ENCODE measurements at places on chromosomes 16 and 17.

- DNase-seq: no peak
Observed at GRCh38 chr17:39607851-39608130, at the start of gene NEUROD2. TSS of gene NEUROD2 (minus strand) at chr17:39607920. CDS start at chr17:39606599, 1,321 bp downstream.

DNA sequence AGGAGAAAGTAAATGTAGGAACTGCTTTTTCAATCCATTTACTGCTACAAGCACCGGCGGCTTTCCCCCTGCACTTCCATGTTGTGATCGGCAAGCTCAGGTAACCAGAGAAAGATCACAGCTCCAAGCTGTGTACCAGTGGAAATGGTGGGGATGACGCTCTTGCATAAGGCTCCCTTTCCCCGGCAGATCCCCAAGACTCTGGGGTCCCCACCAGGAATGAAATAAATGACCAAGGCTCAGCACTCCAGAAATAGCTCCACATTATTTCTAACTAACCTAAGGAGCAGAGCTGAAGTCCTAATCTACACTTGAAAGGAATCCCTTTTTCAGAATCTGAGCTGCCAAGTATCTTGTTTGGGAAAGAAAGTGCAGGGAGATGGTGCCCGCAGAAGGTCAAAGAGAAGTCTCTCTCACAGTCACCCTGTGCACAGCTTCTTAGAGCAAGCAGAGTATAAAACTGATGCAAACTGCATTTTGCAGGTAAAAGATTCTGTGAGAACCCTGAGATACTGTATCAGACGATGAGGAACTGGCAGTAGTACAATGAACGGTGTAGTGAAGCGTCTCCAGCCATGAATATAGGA lies 11.1 kb downstream of the GRB2 start:
- DNase-seq: no peak

DNA sequence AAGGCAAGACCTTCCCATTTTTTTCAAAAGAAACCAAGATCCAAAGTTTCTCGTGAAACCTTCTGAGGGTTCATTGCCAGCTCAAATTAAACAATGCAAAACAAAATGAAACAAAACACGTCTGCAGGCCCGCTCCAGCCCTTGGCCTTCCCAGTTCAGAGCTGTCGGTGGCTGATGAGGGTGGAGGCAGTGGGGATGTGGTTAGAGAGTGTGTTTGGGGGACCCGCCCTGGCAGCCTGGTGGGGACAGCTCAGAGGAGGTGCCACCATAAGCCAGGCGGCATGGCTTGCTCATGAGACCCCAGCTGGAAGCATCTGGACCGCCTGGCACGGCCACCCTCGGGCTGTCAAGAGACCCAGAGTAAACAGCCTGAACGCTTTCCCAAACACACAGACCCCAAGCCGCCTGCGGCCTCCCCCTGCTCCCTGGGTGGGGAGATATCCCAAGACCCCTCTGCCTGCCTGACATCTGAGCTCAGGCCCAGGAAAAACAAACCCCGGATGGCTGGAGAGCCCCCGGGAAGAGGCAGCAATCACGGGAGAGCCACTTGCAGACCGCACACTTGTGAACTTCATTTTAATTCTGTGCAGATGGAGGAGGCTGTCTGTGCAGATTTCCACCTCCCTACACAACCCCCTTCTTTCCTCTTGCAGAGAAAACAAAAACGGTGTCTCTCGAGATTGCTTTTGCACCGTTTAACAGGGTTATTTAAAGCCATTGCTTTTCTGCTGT lies 35.4 kb upstream of the LITAF start:
- peak; percentile 25 for DNase-seq

DNA sequence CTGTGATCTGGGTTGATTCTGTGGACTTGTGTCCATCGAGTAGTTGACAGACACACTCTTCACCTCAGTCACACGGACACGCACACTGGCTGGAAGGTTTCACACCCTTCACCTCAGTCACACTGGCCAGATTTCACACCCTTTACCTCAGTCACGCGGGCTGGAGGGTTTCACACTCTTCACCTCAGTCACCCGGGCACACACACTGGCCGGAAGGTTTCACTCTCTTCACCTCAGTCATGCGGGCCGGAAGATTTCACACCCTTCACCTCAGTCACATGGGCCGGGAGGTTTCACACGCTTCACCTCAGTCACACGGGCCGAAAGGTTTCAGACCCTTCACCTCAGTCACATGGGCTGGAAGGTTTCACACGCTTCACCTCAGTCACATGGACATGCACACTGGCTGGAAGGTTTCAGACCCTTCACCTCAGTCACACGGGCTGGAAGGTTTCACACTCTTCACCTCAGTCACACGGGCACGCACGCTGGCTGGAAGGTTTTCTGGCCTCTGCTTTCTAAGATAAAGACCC lies 96.2 kb downstream of the PGS1 start:
- peak; percentile 4 for DNase-seq

DNA sequence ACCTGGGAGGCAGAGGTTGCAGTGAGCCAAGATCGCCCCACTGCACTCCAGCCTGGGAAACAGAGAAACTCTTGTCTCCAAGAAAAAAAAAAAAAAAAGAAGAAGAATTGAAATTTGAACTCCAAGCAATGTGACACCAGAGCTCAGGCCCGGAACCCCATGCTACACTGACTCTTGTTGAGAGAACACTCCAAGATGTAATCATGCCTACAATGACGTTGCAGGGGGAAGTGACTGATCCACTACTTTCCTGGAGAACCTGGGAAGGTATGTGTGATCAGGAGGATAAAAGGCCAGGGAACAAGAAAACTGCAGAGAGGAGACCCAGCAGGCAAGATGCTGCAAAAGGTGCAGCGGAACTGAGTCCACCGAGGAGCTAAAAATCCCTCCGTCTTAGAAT lies 57.9 kb downstream of the ADCY9 start:
- no peak for DNase-seq

DNA sequence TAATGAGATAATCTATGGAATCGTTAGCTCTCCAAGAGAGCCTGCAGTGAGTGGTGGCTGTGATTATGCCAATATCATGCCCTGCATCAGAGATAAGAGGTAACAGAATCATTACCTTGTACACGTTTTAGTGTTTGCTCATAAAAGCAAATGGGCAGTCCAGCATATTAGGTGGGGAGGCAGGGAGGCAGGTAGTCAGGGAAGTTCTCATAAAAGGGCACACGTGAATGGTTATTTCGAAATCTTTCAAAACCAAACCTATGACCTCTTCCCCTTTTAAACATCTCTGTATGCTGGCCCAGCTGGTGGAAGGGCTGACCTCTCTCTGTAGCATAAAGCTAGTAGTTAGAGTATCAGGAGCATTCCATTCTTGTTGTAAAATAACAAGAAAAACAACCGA lies 51.7 kb downstream of the VAT1L start:
- DNase-seq: no peak

DNA sequence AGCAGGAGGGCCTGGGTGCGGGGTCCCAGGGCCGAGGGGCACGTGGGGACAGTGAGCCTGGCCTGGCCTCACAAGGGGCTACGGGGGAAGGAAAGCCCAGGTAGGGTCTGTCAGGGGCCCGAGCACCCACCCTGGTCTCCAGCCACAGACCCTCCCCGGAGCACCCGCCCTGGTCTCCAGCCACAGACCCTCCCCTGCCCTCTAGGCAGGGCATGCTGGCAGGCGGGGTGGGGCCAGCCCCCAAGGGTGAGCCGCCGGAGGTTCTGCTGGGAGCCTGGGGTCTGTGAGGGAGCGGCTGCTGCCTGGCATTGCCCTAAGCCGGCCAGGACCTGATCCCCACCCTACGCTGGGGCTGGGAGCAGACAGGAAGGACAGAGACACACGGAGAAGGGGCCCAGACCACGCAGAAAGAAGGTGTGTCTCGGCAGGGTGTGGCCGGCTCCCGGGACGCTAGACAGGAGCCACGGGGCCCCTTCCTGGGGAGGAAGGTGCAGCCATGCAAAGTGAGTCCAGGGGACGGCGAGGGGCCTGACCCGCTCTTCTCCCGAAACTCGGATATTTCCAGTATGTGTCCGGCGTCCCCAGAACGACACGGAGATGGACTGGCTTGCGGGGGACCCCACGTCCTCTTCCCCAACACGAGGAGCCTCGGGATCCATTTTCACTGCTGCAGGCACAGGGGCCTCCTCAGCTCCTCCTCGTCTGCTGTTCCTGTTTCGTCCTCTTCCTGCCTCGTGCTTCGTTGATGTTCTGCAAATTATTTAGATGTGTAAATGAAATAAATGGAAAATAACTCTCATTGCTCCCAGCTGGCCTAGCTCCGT lies 15.5 kb downstream of the UTS2R start:
- no peak for DNase-seq

DNA sequence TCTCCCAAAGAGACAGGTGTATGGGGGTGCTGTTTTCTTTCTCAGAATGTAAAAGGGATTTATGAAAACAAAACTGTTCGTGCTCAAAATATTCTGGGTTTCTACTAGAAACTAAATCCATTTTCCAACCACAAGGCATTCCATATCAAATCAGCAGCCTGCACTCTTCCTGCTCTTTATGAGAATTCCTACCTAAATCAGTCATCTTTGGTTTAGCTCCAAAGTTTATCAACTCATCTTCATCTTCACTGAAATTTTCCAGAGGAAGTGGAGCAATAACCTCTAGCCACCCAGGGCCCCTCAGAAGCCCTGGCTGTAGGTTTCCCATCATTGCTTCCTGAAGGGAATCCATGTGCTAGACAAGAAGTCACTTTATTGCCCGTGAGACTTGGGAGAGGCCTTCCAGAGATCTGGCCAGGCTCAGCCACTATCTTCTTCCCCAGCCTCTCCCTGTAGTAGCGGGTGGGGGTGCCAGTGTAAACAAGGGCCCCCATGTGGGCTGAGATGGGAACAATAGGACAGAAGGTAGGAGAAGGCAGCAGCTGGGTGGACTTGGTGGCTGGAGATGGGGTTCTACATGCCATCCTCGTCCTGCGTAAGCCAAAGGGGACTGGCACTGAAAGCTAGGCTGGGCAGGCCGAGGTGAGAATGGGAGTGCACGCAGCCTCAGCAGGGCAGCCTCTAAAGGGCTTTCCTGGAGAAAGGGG lies 22.0 kb upstream of the ALDH3A1 start:
- no peak for DNase-seq

- no peak for DNase-seq
Observed at GRCh38 chr17:83078378-83079351, 744 bp upstream of the METRNL start.

DNA sequence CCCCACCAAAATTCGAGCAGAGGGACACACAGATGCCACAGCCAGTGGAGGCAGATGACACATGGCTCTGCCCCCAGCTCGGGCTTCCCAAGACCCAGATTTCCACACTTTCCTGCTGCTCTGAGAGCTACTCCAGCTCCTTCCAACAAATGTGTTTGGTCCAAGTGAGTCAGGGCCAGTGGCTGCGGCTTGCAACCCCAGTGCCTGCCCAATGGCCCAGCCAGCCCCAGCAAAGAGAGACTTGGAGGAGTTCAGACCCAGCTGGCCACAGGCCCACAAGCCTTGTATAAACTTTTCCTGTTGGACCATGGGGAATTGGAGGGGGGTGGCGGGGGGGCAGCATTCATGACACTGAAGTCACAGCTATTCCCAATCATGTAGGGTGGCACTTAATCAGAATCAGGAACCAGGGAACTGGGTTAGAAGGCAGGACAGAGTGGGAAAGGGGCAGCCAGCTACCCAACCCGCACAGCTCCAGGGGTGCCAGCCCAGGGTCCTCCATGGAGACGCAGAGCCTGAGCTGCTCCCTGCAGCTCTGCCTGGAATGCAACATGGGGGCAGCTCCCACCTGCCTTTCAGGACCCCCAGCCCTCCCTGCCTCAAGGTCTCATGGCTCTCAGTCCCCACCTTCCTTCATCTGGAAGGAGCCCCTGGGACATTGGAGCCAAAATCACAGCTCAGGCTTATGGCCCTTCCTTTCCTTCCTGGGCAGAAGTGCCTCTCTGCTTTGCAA lies 17.5 kb upstream of the C16orf78 start:
- no peak for DNase-seq

DNA sequence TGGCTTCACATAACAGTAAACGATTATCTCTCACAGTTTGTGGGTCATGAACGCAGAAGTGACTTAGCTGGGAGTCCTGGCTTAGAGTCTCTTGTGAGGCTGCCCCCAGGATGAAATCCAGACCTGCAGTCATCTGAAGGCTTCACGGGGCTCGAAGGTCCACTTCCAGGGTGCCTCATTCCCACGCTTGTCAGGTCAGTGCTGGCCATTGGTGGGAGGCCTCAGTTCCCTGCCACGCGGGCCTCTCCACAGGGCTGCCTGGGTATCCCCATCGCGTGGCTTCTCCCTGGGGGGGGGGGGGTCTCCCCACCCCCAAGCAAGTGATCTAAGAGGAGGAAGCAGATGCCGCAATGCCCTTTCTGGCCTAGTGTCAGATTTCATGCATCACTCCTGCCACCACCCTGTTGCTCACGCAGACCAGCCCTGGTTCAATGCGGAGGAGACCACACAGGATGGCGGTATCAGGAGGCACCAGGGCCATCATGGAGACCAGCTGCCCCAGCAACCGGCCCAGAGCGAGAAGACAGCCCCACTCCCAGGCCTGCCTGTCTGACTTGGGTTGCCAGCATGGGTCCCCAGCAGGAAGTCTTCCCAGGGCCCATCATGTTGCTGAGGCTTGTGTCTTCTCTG lies 77.3 kb upstream of the CDH5 start:
- DNase-seq: no peak

DNA sequence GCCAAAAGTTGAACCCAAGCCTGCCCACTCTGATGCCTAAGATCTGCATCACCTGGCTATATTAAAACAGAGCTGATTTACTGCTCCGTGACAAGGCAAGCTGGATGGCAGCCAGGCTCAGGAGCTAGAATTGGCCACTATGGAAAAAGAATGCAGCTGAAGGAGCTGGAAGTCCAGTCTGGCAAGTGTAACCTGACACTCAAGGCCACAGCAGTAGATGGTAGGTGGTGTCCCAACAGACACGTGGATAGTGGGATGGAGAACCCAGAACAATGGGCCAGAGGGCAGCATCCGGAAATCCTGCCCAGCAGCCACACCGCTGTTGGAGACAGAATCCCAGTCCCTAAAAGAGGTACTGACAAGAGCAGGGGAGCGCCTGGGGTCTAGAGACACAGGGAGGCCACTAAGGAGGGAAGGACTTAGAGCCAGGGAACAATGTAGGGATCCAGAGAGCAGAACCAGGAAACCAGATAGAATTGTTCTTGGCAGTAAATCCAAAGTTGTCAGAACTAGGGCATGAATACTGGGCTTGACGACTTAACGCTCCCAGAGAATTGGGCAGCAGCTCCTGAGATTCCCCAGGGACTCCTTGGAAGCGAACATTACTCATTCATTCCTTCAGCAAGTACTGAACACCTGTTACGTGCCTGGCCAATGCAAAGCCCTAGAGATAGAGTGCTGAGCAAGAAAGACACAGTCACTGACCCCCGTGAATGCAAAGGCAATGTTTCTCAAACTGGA lies 85.7 kb downstream of the CDYL2 start:
- DNase-seq: no peak

Measured in activated T-cell treated with anti-CD3 and anti-CD28 coated beads for 48 hours (primary cell).